NCI-H2227 treated with DMSO at 0.1 percent for 48 hours (cell line): ENCODE measurements at places on chromosomes 13 and 19.
A peak's percentile ranks its signal among the peaks of the same experiment; 100 is the strongest.

DNA sequence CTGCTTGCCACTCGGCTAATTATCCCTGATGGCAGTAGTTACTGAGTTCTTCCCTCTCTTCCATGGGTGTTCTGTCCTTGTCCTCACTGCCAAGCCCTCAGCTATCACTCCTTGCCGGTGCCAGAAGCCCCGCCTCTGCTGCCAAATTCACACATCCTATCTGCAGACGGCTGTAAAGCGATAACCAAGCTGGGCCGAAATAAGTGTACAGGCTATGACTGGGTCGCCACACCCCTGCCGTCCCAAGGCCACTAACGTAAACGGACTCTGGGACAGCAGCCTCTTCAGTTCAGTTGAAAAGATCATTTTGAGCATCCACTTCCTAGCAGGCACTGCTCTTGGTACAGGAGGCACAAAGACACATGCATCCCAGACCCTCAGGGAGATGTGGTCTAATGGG lies 13.3 kb downstream of the SLC7A1 start:
- no peak for DNase-seq

DNA sequence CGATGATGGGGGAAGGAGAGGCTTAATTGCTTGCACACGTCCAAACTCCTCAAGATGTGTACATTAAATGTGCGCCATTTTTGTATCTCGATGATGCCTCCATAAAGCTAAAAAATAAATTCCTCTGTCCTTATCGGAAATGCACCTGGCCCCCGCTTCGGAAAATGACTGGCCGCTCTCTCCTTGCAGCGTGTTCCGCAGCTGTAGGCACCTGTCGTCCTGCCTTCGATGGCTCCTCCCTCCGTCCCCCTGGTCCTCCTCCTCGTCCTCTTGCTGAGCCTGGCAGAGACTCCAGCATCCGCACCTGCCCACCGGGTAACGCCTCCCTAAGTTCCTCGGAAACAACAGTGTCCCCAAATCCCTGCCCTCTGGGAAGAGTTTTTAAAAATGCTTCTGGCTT lies 1.1 kb downstream of the GALP start:
- no peak for DNase-seq

DNA sequence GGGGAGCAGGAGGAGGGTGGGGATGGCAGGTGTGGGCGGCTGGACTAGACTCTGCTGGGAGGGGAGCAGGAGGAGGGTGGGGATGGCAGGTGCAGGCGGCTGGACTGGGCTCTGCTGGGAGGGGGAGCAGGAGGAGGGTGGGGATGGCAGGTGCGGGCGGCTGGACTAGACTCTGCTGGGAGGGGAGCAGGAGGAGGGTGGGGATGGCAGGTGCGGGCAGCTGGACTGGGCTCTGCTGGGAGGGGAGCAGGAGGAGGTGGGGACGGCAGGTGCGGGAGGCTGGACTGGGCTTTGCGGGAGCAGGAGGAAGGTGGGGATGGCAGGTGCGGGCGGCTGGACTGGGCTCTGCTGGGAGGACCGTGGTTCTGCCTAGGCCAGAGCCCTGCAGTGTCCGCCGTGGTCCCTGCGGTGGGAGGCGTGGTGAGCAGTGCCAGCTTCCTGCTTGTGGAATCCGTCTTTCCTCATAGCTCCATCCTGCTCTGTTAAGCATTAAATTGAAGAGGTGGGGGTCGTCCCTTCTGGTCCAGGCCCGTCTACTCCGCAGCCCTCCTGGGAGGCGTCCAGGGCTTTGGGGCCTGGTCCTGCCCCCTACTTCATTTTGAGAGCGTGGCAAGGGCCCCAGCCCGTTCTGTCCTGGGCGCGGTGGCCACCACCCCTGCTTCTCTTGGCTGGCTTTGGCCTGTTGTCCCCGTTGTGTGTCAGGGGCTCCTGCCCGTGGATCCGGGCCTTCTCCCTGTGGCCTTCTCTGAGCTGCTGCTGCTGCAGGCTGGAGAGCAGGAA lies 4.7 kb downstream of the SPPL2B start:
- DNase-seq = no peak

DNA sequence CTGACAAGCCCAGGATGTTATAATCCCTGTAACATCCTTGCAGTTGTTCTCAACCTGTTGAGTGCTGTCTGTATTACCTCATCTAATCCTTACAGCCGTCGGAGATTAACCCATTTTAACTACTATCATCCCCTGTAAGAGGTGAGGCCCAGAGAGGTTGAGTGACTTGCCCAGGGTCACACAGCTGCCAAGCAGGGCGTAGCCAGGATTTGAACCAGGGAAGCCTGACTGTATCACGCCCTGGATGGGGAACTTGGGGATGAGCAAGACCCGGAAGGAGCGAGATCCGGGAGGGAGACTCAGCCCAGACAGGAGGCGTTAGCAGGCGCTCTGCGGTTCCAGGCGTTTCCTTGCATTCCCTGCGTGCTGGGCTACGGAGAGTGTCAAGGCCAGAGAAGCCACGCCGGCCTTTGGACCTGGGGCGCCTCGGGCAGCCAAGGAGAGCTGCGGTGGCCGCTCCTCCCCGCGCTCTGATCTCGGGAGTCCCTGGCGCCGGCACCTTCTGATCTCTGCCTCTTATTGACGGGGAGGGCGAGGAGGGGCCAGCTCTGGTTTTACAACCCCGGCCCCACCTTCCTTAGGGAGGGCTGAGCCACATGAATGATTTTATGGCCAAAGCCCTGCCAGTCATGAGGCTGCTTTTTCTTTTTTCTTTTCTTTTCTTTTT lies 6.2 kb downstream of the SULT2B1 start:
- DNase-seq = no peak

GRCh38 chr19:10378124-10378523 lies 2.2 kb downstream of the TYK2 start:
- no peak for DNase-seq

DNA sequence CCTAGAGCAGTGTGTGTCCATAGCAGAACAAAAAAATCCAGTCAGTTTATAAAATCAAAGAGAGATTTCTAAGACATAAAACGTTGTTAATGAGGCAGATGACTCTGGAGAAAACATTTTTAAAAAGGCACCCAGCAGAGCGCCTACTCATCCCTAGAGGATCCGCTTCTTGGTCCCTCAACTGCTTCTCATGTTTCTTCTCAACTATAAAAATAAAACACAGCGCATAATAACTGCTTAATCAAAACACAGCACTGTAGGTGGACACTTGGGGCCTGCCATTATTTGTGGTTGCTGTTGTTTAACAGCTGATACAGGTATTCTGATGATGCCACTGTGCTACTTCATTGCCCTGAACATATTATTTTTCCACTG lies 347.9 kb downstream of the FGF9 start:
- DNase-seq = no peak

DNA sequence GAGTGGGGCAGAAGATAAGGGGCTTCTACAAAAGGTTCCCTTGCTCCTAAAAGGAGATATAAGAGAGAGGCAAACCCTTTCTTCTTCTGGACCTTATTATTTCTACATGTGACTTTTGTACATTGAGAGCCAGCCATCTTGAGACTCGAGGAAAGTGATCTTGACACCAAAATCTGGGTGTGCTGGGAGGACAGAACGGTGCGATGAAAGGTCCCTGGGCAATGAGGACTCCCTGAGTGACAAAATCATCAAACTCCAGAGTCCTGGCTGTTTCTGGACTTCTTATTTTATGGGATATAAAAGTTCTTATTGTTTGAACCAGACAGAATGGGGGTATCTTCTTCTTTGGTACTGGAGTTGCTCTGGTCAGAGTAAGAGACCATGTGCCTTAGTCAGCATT lies 411.0 kb downstream of the ZNF536 start:
- no peak for DNase-seq

GRCh38 chr13:42412812-42413483 lies 141.0 kb downstream of the AKAP11 start:
- DNase-seq = no peak

DNA sequence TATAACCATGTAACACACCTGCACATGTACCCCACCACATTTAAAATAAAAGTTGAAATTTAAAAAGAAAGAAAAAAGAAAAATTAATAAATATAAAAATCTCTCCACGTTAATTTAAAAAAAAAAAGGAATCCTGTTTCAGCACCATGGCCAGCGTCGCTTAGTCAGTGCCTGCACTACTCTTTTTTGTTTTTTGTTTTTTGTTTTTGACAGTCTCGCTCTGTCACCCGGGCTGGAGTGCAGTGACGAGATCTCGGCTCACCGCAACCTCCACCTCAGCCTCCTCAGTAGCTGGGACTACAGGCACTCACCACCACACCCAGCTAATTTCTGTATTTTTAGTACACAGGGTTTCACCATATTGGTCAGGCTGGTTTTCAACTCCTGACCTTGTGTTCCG lies 835.9 kb downstream of the UQCRFS1 start:
- no peak for DNase-seq

DNA sequence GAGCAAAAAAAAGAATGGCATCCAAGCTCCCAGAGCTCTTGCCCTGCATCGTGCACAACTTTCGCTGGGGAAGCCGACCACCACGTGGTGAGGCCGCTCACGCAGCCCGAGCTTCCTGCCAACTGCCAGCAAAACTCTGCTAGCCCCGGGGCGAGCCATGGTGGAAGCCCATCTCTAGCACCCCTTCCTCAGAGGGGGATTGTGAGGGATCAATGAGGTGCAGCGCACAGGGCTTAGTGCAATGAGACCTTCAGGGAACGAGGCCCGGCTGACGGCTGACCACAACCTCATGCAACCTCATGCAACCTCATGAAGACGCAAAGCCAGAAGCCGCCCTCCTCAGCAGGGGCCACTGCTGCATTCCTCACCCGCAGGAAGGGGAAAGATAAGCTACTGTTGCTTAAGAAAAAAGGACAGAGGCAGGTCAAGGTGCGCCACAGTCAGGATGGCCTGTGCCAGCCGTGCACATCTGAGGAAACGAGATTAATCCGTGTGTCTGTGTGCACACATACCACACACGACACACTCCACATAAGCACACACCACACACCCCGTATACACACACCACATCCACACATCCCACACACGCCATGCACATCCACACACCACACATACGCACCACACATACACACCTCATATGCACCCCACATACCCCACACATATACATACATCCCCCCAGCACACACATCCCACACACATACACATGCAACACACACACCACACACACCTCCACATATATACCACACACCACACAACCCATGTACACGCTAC lies 9.6 kb downstream of the HSPBP1 start:
- DNase-seq = no peak

GRCh38 chr13:109919715-109920375 lies 133.5 kb upstream of the IRS2 start:
- no peak for DNase-seq

DNA sequence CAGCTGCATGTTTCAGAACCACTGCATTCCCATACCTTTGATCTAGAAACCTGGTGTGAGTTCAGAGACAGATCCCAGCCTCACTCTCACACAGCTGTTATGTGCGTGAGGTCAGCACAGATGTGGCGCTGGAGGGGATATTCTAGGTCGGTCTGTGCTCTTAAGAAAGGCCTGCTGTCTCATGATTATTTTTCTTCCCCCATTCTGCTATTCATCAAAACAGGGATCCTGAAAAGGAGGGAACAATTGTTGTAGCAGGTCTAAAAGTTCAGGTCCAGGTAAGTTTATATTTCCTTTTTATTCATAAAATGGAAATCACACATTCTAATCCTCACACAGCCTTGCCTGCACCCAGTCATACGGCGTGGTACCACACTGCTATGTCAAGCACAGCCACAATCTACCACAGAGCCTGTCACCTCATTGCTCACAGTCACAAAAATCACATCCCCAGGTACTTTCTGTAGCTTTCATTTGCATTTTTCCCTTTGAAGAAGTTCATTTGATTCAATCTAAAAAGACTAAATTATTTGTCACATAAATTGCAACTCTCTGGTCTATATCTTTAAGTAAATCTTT lies 867 bp downstream of the ZNF546 start:
- DNase-seq = no peak

DNA sequence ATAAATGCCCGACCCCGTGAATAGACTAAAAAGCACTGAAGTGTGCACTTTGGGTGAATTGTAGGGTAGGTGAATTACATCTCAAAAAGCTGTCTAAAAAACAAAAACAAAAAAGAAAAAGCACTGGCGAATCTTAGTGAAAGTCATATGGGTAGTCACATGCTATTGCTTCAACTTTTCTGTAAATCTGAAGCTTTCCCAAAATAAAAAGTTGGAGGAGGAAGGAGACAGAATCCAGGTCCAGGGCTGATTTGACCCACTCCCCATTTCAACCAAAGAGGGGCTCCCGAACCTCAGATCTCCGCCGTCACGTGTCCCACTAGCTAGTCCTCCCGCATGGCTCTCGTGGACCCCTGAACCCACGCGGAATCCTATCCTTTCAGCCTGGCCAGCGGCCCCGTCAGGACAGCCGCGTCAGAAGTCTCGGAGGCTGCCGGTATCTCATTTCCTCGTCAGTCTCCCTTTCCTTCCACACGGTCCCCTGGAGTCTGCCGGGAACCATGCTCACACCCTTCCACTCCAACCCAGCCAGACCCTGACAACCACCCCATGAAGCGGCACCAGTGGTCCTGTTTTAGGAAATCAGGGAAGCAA lies 6.1 kb downstream of the PPP1R12C start:
- DNase-seq = no peak

GRCh38 chr19:7887408-7888144 lies 734 bp upstream of the LRRC8E start:
- no peak for DNase-seq

GRCh38 chr19:32339988-32340874 lies 5.2 kb upstream of the ZNF507 start:
- peak; percentile 94 for DNase-seq

DNA sequence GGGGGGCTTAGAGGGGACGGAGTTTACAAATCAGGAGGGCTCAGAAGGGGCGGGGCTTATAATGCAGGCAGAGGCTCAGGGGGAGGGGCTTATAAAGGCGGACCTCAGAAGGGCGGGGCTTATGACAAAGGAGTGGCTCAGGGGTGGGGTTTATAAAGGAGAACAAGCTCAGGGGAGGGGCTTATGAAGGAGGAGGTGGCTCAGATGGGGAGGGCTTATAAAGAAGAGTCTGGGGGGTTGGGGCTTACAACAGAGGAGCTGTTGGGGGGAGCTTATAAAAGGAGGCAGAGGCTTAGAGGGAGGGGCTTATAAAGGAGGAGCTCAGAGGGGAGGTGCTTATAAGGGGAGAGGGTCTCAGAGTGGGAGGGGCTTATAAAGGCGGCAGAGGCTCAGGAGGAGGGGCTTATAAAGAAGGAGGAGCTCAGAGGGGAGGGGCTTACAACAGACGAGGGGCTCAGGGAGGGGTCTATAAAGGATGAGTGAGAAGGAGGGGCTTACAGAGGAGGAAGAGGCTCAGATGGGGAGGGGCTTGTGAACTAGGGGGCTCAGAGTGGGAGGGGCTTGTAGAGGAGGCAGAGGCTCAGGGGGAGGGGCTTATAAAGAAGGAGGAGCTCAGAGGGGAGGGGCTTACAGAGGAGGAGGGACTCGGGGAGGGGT lies 1.0 kb downstream of the SMIM24 start:
- DNase-seq = no peak
